ENCODE measurements at places on chromosomes 3 and 15. TPM values are rescaled to one million over a fixed set of nuclear protein-coding genes. Genes with fewer than 3 reads are reported as not detected.

PAQR5 gene
- 9.4 TPM for total RNA-seq

IL5RA gene
- not detected for total RNA-seq

IGF2BP2 gene
- total RNA-seq, result 56.2 TPM

MAPKBP1 gene
- total RNA-seq, result 11.1 TPM

FANCD2OS gene
- total RNA-seq, result not detected

TAGLN3 gene
- total RNA-seq, result 0.56 TPM

FGF12 gene
- total RNA-seq, result 0.16 TPM

GRK7 gene
- total RNA-seq, result 0.05 TPM

TM4SF4 gene
- 0.47 TPM for total RNA-seq

LYSMD2 gene
- 6.2 TPM for total RNA-seq

DLG1 gene
- 80.7 TPM for total RNA-seq

Measured in myocyte (in vitro differentiated cells).